ENCODE measurements at places on chromosomes 4 and X.

DNA sequence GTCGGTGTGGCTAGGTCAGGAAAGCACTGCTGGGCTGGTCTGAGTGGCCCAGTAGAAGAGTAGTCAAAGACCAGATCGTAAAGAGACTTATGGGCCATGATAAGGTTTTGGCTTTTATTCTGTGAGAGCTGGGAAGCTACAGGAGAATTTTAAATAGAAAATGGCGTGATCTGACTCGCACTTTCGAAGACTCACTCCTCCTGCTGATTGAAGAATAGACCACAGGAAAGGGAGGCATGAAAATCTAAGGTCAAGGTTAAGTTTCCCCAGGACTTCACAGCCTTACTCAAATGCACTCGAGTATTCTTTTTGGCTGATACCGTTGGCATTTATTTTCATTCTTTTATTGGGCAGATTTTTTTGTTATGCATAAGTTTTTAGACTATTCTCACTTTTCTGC is 231.4 kb upstream of the ANKRD50 start:
- DNase-seq: no peak

DNA sequence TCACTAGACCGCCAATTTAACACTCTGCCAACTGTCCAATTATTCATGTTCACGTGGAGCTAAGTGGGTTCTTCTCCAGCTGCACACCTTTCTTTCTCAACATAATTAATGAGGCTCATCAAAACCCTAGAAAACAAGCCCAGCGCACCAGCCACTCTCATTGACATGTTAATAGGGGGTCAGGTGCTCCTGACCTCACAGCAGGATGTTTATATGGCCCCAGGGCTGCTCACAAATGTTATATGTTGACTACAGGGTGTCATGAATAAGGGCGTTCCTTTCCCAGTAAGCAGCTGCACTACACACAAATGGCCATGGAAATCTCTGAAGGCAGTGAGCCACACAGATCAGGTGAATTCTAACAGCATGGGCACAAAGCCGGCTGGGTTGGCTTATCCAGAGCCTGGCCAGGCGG is 209.8 kb downstream of the MGST2 start:
- DNase-seq: no peak

GRCh38 chrX:2266445-2267349 is 234.1 kb downstream of the DHRSX start:
- DNase-seq: no peak

- DNase-seq: no peak
These were observed 151.0 kb downstream of the ANTXR2 start for GRCh38 chr4:79922011-79922410.

- DNase-seq: no peak
These were observed 47.5 kb downstream of the RAPGEF2 start for GRCh38 chr4:159150396-159150795.

GRCh38 chr4:80076681-80077080 is 3.7 kb upstream of the ANTXR2 start:
- DNase-seq: no peak

DNA sequence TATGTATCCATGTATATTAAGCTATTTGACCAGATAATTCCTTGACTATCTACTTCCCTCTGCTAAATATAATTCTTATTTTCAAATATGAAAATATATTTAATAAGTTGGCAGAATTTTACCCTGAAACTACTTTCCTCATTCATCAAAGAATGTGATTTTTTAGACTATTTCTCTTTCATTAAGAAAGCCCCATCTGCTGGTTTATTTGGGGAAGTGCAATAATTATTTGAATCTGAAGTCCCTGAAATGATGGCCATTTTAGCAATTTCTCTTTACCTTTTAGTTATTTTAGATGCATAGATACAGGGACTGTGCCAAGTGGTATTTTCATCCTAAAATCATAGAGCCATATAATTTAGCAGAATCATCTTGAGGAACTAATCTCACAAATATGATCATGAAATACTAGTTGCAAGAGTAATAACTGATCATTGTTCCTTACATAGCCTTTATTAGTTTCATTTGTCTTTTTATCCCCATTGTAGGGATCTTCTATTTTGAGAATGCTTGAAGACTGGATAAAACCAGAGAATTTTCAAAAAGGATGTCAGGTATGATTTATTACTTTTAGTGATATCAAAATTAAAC is 39.0 kb downstream of the ENPEP start:
- DNase-seq: no peak

GRCh38 chr4:142901166-142901662 is 55.1 kb upstream of the INPP4B start:
- no peak for DNase-seq

GRCh38 chr4:76748649-76749048 is 149.3 kb downstream of the SOWAHB start:
- no peak for DNase-seq

DNA sequence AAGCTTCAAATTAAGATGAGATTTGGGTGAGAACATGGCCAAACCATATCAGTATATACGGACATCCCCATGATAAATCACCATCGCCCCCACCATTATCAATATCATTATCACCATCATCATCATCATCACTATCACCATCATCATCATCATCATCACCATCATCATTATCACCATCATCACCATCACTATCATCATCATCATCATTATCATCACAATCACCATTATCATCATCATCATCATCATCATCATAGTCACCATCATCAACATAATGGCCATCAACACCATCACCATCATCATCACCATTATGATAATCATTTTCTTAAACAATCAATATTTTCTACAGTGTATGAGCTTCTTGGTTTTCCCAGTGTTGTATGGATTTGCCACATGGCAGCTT is 360.9 kb downstream of the NLGN4X start:
- DNase-seq: no peak

DNA sequence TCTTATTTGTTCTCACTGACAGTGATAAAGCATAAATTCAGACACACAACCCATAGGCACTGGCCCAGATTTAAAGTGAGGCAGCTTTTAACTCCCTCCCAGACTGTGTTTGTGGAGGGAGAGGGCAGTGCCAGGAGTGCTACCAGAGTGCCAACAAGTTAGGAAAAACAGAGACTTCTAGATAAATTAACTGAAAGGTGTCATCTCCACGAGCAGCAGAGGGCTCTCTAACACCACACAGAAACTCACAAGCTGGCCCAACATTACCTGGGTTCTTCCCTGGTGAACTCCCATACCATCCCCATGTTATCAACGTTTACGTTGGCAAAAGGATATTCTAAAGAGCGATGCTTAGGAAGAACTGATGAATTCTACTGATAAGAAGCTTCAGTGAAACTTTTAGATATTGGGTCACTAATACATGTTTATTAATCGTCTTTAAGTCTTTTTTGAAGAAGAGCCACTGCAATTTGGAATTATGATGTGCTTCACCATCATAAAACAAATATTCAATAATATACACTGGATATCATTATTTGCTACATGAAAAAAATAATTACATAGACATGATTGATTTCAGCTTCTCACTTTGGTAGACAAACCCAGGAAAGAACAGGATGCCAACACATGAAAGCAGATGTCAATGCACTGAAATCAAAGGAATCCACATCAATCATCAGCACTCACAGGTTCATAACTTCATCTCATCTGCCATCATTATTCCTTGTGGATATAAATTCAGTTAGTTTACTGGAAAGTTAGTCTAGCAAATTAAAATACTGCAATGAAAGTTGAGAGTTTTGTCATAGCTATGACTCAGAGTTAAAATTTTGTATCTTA is 121.2 kb upstream of the NAP1L5 start:
- DNase-seq: peak; percentile 24

GRCh38 chrX:149199734-149200133 is 305.4 kb downstream of the IDS start:
- no peak for DNase-seq

DNA sequence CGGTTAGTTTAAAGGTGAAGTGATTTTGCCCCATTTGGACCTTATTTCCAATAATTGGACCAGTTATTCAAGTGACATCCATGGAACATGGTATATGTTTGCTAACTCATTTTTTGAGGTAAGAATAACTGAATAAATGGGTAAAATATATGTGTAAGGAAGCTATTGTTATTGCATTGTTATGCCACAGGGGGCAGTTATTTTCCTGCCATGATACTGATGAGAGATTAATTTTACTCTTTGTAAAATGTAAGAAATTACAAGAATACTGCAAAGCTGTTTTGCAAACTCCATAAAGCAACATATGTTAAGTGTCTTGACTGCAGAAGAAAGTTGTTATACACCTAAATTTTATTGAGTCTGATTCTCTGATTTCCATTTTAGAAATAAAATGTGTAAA is 114.0 kb downstream of the IL1RAPL1 start:
- DNase-seq: no peak

GRCh38 chrX:143754183-143754582 is 33.6 kb upstream of the SPANXN2 start:
- no peak for DNase-seq

GRCh38 chr4:188661502-188661901 is 522.3 kb downstream of the TRIML1 start:
- no peak for DNase-seq

- no peak for DNase-seq
These were observed 315.3 kb downstream of the DHRSX start for GRCh38 chrX:2185341-2186082.

DNA sequence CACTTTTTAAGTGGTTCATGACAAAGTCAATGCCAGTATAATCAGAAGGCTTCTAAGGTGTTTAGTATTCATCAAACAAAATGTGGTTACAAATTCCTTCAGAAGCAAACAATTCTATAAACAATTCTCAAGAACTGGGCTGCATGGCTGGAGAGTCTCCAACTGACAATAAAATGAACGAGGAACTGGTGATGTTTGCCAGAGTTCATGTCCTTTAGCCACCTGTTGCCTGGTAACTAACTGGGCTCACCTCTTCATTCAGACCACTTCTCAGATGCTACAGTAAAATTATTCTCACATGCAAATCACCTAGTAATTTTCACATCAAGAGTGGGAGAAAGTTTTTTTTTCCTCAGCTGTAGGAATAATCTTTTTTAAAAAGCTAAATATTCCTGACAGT is 53.3 kb downstream of the CAMK2D start:
- DNase-seq: no peak

GRCh38 chrX:41164449-41164848 is 79.2 kb downstream of the USP9X start:
- no peak for DNase-seq

DNA sequence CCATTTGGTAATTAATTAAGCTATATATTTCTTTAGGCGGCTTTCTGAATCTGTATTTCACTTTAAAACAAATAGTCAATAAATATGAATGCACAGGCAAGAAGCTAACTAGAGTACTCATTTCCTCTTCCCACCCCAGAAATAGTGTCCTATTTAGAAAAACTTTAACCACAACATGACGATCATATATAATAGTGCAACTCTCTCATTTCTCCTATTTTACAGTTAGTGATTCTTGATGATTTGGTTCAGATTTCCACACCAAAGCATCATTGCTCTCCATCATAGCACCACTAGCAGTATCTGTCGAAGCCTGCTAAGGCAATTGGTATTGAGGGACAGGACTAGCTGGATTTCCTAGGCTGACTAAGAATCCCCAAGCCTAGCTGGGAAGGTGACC is 184.0 kb upstream of the GALNTL6 start:
- no peak for DNase-seq

- no peak for DNase-seq
These were observed 146.7 kb downstream of the SH3KBP1 start for GRCh38 chrX:19740744-19741143.

DNA sequence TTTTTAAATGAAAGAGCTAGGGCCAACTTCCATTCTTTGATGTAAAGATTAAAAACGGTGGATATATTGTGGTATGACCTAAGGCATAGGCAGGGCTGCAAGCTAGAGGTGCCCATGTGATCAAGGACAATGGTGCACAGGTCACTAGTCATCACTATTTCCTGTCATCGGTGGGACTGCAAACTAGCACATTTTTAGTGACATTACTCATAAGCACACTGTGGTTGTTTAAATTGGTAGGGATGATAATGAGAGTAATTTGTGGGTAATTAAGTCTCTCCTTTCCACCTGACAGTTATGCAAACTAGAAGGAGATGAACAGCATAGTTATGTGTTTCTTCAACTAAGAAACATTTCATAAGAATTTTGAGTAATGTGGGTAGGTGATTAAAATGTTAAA is 85.4 kb downstream of the GPRIN3 start:
- DNase-seq: no peak

DNA sequence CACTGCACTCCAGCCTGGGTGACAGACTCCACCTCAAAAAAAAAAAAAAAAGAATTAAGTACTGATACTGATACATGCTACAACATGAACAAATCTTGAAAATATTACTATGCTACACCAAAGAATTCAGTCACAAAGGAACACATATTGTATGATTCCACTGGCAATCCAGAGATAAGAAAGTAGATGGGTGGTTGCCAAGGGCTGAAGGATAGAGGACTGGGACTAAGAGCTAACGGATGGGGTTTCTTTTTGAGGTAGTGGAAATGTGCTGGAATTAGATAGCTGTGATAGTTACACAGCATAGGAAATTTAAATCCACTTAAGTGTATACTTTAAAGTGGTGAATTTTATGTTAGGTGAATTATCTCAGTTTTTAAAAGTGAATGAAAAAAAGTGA is 12.5 kb downstream of the ATP11C start:
- no peak for DNase-seq

DNA sequence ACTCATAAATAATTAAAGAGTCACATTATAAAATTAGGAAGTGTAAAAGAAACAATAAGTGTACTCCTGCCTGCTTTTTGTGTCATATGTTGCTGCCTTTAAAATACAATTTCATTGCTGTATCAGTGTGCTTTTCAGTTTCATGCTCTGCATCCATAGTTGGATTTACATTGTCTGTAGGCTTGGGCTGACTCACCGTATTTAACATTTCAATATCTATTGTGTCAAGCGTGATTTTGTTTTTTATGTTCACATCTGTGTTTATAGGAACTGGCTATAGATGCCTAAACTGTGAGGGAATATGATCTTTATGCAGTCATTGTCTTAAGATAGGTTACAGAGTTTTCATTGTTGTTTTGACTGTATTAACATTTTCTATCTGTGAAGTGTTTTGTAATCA is 18.1 kb downstream of the CCSER1 start:
- no peak for DNase-seq

DNA sequence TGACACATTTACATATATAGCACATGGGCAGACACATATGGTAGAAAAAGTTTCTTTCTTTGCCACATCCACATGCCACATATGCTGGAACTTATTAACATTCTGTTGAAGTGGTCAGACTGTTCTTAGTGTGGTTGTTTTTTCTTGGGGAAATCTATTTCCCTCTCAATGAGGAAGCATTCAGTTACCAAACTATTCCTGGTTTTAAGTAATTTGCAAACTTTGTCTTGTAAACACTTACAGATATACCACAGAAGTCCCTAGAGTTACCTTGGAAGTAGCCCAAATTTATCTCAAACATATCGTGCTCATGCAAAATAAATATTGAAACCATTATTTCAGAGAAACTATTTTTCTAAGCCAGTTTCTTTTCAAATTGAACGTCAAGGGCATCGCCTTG is 625.5 kb upstream of the INTU start:
- DNase-seq: no peak

DNA sequence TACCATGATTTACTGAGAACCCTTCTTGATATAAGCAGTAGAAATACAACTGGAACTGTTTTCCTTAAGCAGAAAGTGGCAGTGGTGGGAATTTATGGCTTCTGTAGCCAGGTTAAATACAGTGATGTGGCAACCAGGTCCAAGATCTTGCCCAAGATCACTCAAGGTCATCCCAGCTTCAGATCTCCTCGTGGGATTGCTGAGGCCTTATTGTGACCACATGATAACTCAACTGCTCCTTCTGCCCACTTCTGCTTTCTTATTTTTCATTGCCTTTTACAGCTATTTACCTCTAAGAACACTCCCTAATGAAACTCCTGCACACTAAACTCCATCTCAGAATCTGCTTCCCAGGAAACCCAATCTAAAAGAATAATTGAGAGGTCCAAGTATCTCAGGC is 12.4 kb upstream of the CYBB start:
- DNase-seq: no peak

GRCh38 chr4:36476135-36476534 is 194.7 kb downstream of the DTHD1 start:
- no peak for DNase-seq

Data from stimulated activated CD4-positive, alpha-beta T cell treated with anti-CD3 and anti-CD28 coated beads, TNF-alpha, amount 100 ng/mL, for 4 hours (primary cell).